Activated CD4-positive, alpha-beta memory T cell treated with anti-CD3 and anti-CD28 coated beads for 36 hours (primary cell): ENCODE measurements at places on chromosomes 7 and 10. TPM values are rescaled to one million over a fixed set of nuclear protein-coding genes. Genes with fewer than 3 reads are reported as not detected.
A peak's percentile ranks its signal among the peaks of the same experiment; 100 is the strongest.

Gene ATP6V0A4
- total RNA-seq: 1.7 TPM

Gene CLRN3
- total RNA-seq: not detected

Gene TLL2
- total RNA-seq: not detected

Gene OR2A1
- total RNA-seq: not detected

Gene PRSS2
- total RNA-seq: not detected

Gene FZD1
- 0.05 TPM for total RNA-seq

Gene PRKAR1B
- 28.2 TPM for total RNA-seq

Gene CALML5
- not detected for total RNA-seq

Gene LRRN3
- 4.0 TPM for total RNA-seq

Gene GPR146
- total RNA-seq: 2.1 TPM

Gene FOXK1
- total RNA-seq: 25.9 TPM

DNA sequence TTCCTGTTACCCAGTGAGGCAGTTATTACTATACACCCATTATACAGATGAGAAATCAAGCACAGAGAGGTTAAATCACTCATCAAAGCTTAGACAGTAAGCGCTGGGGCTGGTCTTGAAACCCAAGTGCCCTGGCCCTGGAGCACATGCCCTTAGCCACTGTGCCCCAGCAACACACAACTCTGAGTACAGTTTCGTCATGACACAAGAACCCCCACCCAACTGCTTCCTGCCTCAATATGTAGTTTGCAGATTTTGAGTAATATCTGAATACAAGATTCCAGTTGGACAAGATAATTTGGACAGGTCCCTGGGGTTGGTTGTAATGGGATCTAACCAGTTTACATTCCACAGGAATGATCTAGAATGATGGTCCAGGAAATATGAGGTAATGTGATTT, 62.8 kb downstream of the SH3PXD2A start:
- no peak for DNase-seq
- H3K36me3 ChIP-seq: no peaks in the 10 kb centered on the region
- no peak overlapping the region for H3K27ac ChIP-seq
- no peaks in the 10 kb centered on the region for H3K27me3 ChIP-seq
- H3K4me3 ChIP-seq: no peak overlapping the region

DNA sequence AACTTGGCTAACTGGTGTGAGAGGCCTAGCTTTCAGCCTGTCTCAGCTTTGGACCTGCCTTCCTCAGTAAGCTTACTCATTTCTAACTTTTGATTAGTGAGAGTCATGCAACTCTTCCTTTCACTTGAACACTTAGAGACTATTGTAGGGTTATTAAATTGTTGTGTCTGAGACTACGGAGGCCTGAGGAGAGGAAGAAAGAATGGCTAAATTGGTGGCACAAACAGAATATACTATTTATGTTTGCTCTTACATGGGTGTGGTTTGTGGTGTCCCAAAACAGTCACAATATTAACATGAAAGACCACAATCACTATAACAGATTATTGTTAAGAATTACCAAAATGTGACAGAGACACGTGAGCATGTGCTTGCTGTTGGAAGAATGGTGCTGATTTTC, 82.1 kb downstream of the TRIM24 start:
- no peak overlapping the region for H3K27ac ChIP-seq
- peaks cover 8% of the 10 kb centered on the region for H3K4me1 ChIP-seq
- no peak for DNase-seq
- H3K36me3 ChIP-seq: peaks cover 77% of the 10 kb centered on the region
- H3K4me3 ChIP-seq: no peak overlapping the region

GRCh38 chr10:72525689-72526088, 100.2 kb downstream of the MICU1 start:
- H3K27me3 ChIP-seq: no peaks in the 10 kb centered on the region
- H3K27ac ChIP-seq: no peak overlapping the region
- no peak overlapping the region for H3K4me3 ChIP-seq
- H3K4me1 ChIP-seq: no peaks in the 10 kb centered on the region
- no peak for DNase-seq
- no peaks in the 10 kb centered on the region for H3K36me3 ChIP-seq

- peaks cover 35% of the 10 kb centered on the region for H3K36me3 ChIP-seq
- peak overlapping the region; percentile 36 for H3K27ac ChIP-seq
- H3K4me1 ChIP-seq: peaks cover 32% of the 10 kb centered on the region
These were observed 23.0 kb upstream of the SVIL start for GRCh38 chr10:29657719-29658274.

DNA sequence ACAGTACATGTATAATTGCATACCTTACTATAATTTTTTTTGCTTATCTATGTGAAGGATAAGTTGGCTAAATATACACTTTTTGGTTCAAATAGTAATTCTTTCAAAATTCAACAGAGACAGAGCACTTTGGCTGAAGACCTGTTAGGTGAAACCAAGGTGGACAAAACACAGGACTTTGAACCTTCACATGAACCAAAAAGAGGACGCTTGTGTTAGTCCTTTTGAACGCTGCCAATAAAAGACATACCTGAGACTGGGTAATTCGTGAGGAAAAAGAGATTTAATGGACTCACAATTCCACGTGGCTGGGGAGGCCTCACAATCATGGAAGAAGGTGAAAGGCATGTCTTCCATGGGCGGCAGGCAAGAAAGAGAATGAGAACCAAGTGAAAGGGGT, 4.7 kb upstream of the AGMO start:
- no peaks in the 10 kb centered on the region for H3K36me3 ChIP-seq
- H3K27me3 ChIP-seq: no peaks in the 10 kb centered on the region
- DNase-seq: no peak

GRCh38 chr10:49505589-49505988, 33.3 kb downstream of the ERCC6 start:
- peaks cover 30% of the 10 kb centered on the region for H3K36me3 ChIP-seq
- H3K27me3 ChIP-seq: peaks cover 2% of the 10 kb centered on the region
- no peak overlapping the region for H3K27ac ChIP-seq
- H3K4me1 ChIP-seq: peaks cover 21% of the 10 kb centered on the region
- H3K4me3 ChIP-seq: no peak overlapping the region

GRCh38 chr7:101608772-101609713, 20.1 kb downstream of the MYL10 start:
- no peak for DNase-seq
- peaks cover 6% of the 10 kb centered on the region for H3K27me3 ChIP-seq
- no peaks in the 10 kb centered on the region for H3K4me1 ChIP-seq
- H3K4me3 ChIP-seq: no peak overlapping the region
- no peaks in the 10 kb centered on the region for H3K36me3 ChIP-seq
- no peak overlapping the region for H3K27ac ChIP-seq

GRCh38 chr10:72019085-72019876, 55.1 kb downstream of the CHST3 start:
- no peak overlapping the region for H3K27ac ChIP-seq
- no peak overlapping the region for H3K4me3 ChIP-seq
- DNase-seq: no peak

DNA sequence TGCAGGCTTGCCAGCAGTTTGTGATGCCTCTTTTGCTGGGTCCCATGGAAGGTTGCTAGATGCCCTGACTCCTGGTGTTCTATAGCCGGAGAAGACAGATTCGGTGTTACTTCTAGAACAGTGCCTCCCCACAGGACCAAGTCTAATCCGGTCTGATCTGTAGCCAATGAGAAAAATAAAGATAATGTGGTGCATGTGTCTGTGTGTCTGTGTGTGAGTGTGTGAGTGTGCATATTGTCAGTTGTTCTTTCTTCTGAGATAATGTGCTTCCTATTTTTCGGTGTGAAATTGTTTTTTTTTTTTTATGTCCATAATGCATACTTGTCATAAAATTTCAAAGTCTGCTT, 29.7 kb upstream of the ZNRF2 start:
- H3K4me3 ChIP-seq: no peak overlapping the region
- H3K27ac ChIP-seq: no peak overlapping the region
- no peaks in the 10 kb centered on the region for H3K27me3 ChIP-seq
- H3K4me1 ChIP-seq: peaks cover 12% of the 10 kb centered on the region
- no peak for DNase-seq
- no peaks in the 10 kb centered on the region for H3K36me3 ChIP-seq

- H3K27me3 ChIP-seq: no peaks in the 10 kb centered on the region
- H3K36me3 ChIP-seq: no peaks in the 10 kb centered on the region
These were observed 5.6 kb downstream of the C10orf105 start for GRCh38 chr10:71714031-71714410.

DNA sequence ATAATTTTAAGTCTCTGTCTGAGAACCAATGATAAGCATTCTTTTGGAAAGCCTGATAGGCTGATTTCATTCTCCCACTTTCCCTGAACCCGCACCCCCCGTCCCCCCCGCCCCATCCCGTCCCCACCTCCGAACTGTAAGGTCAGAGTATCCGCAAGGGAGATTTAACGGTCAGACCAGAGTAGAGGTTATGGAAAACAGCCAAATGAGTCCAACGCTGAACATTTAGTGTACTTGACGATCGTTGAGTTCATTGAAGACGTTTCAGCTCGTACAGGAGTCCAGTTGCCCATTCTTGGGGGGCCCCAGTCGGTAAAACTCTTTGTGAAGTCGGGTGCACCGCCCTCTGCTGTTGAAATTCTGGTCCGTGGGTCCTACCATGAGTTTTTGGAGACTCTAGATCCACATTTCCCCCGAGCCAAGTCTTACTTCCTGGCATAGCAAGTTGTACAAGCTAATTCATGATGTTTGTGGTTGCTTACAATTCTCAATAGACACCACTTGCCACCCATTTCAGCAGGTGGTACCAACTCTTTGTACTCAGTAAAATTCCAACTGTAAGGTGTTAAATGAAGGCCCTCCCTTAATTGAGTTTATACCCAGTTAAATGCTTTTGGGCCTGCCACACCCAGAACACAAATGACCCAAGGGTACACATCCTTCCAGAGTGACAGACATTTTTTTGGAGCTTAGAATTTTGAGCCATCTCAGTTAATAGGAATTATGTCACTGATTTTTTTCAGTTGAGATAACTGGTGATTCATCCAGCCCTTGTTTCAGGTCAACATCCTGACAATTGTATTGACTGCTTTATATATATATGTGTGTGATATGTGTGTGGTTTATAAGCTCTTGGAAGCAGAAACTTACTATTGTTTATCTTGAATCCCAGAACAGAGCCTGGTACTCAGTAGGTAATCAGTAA, 1.2 kb downstream of the MARCHF5 start:
- H3K4me1 ChIP-seq: peaks cover 27% of the 10 kb centered on the region
- peaks cover 14% of the 10 kb centered on the region for H3K36me3 ChIP-seq
- peak overlapping the region; percentile 83 for H3K4me3 ChIP-seq
- DNase-seq: peak; percentile 68
- no peaks in the 10 kb centered on the region for H3K27me3 ChIP-seq

DNA sequence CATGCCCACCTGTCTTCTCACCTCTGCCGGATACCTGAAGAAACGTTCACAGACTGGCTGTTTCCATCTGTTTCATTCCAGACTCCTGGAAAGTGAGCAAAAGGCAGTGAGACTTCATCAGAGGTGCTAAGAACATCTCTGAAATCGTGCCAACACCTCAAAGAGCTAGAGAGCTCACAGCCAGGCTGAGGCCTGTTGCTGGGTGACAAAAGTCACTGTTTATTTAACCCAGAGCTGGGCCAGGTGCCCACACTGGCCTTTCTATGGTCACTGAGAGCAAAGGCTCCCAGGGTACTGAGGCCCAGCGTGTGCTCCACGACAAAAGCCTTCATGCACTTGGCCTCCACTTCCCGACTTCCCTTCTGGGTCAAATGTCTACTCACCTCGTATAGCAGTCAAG, 3.7 kb upstream of the NANOS1 start:
- no peak overlapping the region for H3K4me3 ChIP-seq
- DNase-seq: no peak
- H3K4me1 ChIP-seq: peaks cover 2% of the 10 kb centered on the region
- no peak overlapping the region for H3K27ac ChIP-seq
- H3K36me3 ChIP-seq: no peaks in the 10 kb centered on the region
- no peaks in the 10 kb centered on the region for H3K27me3 ChIP-seq

DNA sequence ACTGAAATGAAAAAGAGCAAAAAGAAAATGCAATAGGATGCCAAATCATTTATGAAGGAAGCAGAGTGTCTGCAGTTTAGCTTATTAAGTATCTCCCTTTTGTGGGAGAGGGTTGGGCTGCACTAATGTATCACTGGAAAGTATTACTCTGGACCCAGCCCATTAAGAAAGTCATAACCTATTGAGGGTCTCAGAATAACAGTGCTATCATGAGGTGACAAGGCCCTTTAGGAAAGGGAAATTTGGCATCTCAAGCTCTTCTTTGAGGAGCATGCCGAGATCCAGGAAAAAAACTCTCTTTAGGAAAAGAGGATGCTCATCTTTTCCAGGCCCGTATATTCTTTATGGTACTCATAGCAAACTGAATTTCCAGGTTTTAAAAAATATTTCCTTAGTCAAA, 114.6 kb downstream of the PRKG1 start:
- no peak overlapping the region for H3K27ac ChIP-seq
- H3K4me1 ChIP-seq: no peaks in the 10 kb centered on the region
- H3K27me3 ChIP-seq: no peaks in the 10 kb centered on the region
- H3K4me3 ChIP-seq: no peak overlapping the region
- H3K36me3 ChIP-seq: no peaks in the 10 kb centered on the region

- H3K27ac ChIP-seq: no peak overlapping the region
- H3K27me3 ChIP-seq: peaks cover 9% of the 10 kb centered on the region
- peak; percentile 43 for DNase-seq
- H3K36me3 ChIP-seq: no peaks in the 10 kb centered on the region
- no peak overlapping the region for H3K4me3 ChIP-seq
- H3K4me1 ChIP-seq: peaks cover 2% of the 10 kb centered on the region
These were observed 68.5 kb downstream of the CXCL12 start for GRCh38 chr10:44316187-44316921.

DNA sequence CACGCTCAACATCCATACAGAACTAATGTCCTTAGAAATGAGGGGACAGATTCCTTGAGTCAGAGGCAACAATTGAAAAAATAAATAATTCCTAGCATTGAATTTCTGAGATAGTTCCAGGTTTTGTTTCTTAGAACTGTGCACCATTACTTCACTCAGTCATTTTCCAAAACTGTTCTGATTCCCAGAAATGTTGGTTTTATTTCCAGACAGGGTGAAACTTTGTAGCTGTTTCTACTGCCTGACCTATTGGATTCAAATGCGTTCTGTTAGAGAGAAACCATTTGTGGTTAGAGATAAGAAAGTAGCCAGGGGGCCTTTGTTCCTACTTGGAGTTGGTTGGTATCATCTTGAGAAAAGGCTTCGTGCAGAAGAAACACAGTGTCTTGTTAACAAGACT, 8.1 kb upstream of the DEPP1 start:
- peaks cover 2% of the 10 kb centered on the region for H3K27me3 ChIP-seq
- H3K27ac ChIP-seq: no peak overlapping the region
- DNase-seq: no peak
- H3K4me3 ChIP-seq: no peak overlapping the region
- no peaks in the 10 kb centered on the region for H3K4me1 ChIP-seq

GRCh38 chr7:101740981-101741725, 76.3 kb upstream of the CUX1 start:
- H3K4me3 ChIP-seq: no peak overlapping the region
- no peak for DNase-seq
- peaks cover 4% of the 10 kb centered on the region for H3K27me3 ChIP-seq
- no peak overlapping the region for H3K27ac ChIP-seq
- no peaks in the 10 kb centered on the region for H3K36me3 ChIP-seq
- peaks cover 9% of the 10 kb centered on the region for H3K4me1 ChIP-seq

- no peak overlapping the region for H3K27ac ChIP-seq
- no peaks in the 10 kb centered on the region for H3K27me3 ChIP-seq
- H3K4me1 ChIP-seq: peaks cover 7% of the 10 kb centered on the region
- peaks cover 4% of the 10 kb centered on the region for H3K36me3 ChIP-seq
- DNase-seq: no peak
These were observed 93.6 kb downstream of the ZNF277 start for GRCh38 chr7:112300072-112300471.

DNA sequence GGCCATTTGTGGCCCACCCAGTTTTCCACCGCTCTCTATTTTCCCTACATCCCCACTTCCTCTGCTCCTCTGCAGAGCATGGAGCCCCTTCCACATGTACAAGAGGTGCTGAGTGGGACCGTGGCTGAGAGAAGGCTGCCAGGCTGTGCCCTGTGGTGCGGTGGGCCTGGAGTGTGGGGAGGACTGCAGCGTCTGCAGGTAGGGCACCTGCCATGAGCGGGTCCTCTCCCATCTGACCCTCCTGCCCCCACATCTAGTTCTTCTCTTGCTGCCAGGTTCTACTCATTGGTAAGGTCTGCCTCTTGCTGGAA, 145.6 kb upstream of the FAM20C start:
- no peaks in the 10 kb centered on the region for H3K36me3 ChIP-seq
- no peak overlapping the region for H3K27ac ChIP-seq
- H3K4me1 ChIP-seq: no peaks in the 10 kb centered on the region
- peaks cover 27% of the 10 kb centered on the region for H3K27me3 ChIP-seq
